ENCODE measurements at places on chromosomes 6 and 20.
A peak's percentile ranks its signal among the peaks of the same experiment; 100 is the strongest.

DNA sequence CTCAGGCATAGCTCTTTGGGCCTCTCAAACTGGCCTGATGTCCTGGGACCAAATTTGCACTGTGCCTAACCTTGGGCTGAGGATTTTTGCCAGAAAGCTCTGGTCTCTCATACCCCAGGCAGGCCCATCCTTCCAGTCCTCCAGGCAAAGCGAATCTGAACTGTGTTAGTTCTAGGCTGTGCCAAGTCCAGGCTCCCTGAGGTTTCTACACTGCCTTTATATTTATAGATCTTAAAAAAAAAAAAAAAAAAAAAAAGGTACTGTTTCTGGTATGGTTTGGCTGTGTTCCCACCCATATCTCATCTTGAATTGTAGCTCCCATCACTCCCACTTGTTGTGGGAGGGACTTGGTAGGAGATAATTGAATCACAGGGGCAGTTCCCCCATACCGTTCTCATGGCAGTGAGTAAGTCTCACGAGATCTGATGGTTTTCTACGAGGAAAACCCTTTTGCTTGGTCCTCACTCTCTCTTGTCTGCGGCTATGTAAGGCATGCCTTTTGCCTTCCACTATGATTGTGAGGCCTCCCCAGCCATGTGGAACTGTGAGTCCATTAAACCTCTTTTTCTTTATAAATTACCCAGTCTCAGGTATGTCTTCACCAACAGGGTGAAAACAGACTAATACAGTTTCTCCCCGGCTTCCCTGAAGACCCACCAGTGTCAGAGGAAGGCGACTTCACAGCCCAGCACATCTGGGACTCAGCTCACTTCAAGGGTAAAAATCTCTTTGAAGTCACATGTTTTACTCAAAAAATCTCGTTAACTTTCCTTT lies 39.0 kb upstream of the TBXT start:
- DNase-seq: no peak

DNA sequence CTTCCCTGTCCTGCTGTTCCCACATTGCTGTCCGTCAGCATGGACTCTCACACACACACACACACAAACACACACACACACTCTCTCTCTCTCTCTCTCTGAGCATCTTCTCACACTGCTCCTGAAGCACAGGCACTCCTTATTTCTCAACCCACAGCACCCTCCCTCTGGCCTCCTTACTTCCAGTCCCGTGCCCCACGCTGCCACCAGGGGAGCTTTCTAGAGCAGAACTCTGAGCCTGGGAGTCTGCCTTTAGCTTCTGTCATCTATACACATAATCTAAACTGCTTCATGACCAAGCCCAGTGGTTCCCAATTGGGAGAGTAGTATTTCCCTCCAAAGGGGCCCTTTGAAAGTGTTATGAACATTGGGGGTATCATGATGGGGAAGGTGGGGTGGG lies 29.1 kb downstream of the HECA start:
- DNase-seq: peak; percentile 21

GRCh38 chr6:674406-674805 lies 17.5 kb upstream of the HUS1B start:
- DNase-seq: no peak

GRCh38 chr6:128659276-128659675 lies 138.9 kb upstream of the PTPRK start:
- DNase-seq: no peak

- no peak for DNase-seq
Measured at GRCh38 chr6:124984668-124985338, 22.6 kb downstream of the RNF217 start.
